Stimulated activated CD8-positive, alpha-beta memory T cell treated with anti-CD3 and anti-CD28 coated beads, Interleukin-4, amount 100 ng/mL, for 1 hour (primary cell): ENCODE measurements at places on chromosomes 7 and 10.

GRCh38 chr10:3119796-3120459 lies 52.6 kb downstream of the PFKP start:
- no peak for DNase-seq

DNA sequence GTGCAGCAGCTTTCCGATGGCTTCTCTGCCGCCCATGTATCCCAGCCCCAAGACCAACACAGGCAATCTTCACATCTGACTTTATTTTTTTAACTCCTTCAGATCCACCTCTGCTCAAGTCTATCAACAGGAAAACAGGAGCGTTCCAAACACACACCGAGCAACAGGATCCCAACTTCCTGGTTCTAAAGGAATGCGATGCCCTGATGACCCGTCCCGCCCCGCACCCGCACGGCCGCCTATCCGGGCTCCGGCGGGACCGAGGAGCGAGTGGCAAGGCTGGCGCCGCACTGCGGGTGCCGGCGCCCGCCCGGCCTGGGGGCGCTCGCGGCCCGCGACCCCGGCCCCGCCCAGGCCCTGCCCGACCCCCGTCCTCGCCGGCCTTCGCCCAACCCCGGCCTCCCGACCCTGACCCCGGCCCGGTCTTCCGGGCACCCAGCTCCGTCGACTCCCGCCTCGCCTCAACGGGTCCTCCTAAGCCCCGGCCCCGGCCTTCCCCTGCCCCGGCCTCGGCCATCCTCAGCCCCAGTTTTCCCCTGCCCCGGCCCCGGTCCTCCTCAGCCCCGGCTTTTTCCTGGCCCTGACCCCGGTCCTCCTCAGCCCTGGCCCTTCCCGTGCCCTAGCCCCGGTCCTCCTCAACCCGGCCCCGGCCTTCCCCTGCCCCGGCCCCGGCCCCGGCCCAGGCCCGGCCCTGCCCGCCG lies 730 bp downstream of the LARP4B start:
- DNase-seq, result no peak

GRCh38 chr7:149780636-149781419 lies 7.4 kb upstream of the ZNF467 start:
- no peak for DNase-seq

DNA sequence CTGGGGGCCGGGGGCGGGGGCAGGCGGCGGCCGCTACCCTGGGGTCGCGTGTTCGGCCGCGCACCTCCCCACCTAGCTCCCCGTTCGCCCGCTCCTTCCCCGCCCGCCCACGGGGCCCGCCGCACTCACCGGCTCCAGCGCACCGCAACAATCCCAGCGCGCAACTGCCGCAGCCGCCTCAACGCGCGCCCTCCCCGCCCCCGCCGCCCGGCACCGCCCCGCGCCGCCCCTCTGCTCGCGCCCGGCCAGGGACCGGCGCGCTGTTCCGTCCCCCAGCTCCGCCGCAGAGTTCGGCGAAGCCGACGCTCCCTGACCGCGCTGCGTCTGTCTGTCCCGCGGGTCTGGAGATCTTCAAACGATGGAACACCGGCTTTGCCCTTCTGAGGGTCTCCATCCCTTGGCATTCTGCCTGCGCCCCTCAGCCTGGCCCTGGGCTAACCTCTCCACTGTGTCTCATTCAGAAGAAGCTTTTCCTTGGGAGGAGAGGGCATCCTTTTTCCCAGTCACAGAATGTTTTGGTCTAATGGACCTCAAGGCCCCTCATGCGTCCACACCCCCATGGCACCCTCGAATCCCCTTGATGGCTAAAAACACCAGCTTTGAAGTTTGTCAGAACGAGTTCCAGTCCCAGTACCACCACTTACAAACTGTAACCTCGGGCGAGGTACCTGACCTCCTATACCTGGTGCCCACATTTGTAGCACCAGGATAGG lies at the start of gene NT5C2:
NT5C2 (minus strand) TSS at position 166 of the 713 bp plus-strand sequence. CDS start 18,314 bp downstream, outside the sequence.
- DNase-seq, result peak; percentile 50

- DNase-seq, result no peak
Measured at GRCh38 chr10:119256030-119256429, 48.7 kb downstream of the GRK5 start.

- DNase-seq, result no peak
Measured at GRCh38 chr7:107833684-107834106, 30.7 kb upstream of the SLC26A3 start.

- DNase-seq, result no peak
Measured at GRCh38 chr10:89655722-89656121, 10.7 kb upstream of the PANK1 start.

DNA sequence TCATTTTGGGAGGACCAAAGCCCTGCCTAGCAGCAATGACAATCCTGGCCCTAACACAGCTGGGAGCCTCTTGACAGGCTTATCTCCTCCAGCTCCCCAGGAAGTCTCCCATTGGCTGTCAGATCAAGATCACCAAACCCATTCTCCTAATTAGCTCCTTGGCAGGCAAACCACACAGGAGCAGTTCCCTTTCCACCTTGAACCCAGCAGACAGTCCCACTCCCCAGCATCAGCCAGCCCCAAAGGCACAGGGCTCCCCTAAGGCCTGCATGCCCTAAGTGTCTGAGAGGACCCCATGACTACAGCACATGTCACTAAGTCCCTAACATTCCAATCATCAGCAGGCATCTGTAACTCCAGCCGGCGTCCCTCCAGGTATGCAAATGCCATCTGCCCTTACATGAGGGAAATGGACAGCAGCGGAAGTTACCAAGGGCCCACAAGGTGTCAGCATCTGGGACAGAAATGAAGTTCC lies 348.5 kb downstream of the KCNMA1 start:
- no peak for DNase-seq

DNA sequence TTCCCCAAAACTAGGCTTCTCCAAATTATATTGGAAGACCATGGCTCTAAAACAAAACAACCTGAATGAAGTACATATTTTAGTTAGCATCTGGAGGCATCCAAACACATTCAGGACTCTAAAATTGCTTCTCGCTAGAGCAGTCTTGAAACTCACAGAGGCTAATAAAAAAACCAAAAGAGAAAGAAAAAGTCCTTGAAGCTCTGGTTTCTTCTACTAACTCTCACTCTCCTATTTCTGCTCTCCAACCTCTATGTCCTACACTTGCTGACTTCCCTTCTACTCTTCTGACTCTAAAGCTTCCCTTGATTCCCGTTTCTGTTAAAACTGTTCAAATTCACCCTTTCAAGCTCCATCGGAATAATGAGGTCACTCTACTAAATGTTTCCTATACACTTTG lies 370.7 kb upstream of the HPS1 start:
- DNase-seq, result no peak

- no peak for DNase-seq
Measured at GRCh38 chr10:125355657-125356056, 195.3 kb upstream of the CTBP2 start.

GRCh38 chr10:80454513-80455460 lies 677 bp downstream of the TSPAN14 start:
- DNase-seq, result no peak

- no peak for DNase-seq
Measured at GRCh38 chr10:78533098-78533497, 499.4 kb downstream of the RPS24 start.

- DNase-seq, result no peak
Measured at GRCh38 chr7:51224811-51225595, 91.6 kb downstream of the COBL start.

DNA sequence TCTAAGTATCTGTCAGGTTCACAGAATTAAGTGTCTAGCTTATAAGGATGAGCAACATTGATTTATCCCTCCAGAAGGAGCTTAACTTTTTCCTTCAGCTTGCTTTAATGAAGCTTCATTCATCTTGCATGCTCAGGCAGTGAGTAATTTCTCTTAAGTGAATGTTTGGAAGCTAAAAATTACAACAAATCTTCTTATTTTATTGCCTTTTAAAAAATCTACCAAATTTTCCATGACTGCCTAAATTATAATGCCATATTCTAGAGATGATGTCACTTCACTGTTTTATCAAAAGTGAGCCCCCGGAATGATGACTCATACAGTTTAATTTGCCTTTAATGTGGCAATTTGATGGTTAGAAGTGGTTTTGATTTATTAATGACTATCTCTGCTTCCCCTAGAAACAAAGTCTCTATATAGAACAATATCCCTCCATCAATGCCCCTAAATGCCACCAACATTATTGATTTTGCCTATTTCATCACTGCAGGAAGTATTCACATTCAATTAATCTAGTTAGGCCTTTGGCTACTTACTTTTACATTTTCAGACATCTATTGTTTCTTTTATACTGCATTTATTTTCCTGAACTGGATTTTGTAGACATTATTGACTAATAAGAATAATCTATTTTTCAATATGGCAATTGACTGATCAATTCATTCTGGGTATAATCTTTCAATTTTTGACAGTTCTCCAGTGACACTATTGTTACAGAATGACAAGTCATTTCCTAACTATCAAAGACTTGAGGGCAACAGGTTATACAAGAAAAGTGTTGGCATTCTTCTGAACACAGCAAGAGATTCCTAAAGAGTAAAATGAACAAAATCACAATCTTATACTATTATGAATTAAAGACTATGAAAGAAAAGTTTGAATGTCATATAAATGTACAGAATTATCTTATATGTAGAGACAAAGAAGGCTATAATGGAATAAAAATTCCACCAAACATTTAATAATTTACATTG lies 139.3 kb upstream of the ODAD2 start:
- DNase-seq, result no peak

GRCh38 chr7:45106-46090 lies 147.0 kb upstream of the FAM20C start:
- DNase-seq, result no peak

GRCh38 chr7:138934861-138935260 lies 46.3 kb downstream of the KIAA1549 start:
- no peak for DNase-seq

DNA sequence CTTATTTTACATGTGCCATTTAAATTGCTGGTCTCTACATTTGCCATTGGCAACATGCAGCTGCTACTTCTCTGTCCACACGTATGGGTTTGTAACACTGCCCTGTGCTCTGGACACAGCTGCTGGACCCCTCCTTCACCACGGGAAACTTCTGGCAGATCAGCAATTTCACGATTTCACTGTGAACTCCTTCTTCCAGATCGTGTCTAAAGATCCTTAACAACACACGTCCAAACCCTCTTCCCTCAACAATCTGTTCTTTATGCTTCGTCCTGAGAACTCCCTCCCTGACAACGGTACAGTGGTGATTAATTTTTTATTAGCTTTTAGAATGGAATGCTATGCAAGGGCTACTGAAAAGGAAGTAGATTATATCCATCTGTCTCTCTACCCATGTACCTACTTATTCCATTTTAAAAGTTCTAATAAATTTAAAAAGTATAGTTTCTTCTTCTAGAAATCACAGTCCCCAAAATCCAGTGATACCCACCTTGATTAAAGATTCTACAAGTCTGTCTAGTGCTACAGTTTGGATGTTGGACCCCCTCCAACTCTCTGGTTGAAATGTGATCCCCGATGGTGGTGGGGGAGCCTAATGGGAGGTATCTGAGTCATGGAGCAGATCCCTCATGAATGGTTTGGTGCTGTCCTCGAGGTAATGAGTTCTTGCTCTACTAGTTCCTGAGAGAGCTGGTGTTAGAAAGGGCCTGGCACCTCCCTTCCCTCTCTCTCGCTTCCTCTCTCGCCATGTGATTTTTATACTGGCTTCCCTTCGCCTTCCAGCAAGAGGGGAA lies 81.0 kb downstream of the KIAA1549 start:
- DNase-seq, result no peak

GRCh38 chr10:77041636-77042258 lies 595.9 kb downstream of the KCNMA1 start:
- no peak for DNase-seq

DNA sequence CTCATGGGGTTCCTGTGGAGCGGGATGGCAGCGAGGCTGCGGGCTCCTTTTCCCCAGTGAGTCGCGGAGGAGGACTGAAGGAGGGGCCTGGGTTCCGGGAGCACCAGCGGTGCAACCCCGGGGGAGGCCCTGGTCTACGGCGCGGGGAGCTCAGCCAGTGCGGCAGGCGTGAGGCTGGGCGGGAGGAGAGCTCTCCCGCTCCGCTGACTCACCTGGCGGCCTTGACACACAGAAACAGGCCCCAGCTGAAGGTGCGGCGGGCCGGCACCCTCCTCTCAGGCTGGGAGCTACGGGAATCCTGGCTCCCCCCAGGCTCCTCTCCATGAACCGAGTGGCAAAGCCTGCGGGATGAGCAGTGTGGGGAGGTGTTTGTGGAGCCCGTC lies 6.8 kb upstream of the NOM1 start:
- DNase-seq, result no peak

- no peak for DNase-seq
Measured at GRCh38 chr7:39656415-39656814, 33.0 kb downstream of the RALA start.

DNA sequence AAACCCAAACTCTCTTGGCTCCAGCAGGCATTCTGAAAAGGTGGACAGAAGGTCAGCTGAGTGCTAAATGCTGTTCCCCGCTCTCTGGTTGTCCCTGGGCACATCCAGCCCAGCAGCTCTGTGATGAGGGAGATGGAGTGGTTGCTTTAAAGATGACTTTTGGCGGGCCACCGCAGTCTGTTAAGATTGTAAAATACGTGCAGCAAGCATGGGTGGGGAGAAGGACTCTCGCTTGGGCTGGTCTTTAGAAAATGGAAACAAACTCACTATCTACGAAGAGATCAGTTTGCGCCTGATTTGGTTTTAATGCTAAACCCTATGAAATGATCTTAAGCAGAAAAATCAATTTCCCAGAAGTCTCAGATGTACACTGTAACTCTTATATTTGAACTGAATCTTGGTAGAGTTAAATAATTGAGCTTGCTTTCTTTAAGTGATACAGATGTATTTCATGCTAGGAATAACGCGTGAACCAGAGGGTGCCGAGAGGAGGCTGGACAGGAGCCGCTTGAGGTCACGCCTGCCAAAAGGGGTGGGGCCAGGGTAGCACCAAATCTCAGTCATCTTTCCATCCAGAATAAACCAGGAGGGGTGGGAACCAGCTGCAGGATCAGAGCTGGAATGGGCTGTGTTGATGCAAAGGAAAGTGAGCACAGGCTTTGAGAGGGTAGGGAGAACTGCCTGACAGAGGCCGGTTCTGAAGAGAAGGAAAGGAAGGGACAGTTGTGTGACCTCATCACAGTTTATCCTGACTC lies 170.2 kb upstream of the MKI67 start:
- DNase-seq, result no peak

GRCh38 chr10:7449063-7449695 lies 38.3 kb upstream of the SFMBT2 start:
- no peak for DNase-seq

DNA sequence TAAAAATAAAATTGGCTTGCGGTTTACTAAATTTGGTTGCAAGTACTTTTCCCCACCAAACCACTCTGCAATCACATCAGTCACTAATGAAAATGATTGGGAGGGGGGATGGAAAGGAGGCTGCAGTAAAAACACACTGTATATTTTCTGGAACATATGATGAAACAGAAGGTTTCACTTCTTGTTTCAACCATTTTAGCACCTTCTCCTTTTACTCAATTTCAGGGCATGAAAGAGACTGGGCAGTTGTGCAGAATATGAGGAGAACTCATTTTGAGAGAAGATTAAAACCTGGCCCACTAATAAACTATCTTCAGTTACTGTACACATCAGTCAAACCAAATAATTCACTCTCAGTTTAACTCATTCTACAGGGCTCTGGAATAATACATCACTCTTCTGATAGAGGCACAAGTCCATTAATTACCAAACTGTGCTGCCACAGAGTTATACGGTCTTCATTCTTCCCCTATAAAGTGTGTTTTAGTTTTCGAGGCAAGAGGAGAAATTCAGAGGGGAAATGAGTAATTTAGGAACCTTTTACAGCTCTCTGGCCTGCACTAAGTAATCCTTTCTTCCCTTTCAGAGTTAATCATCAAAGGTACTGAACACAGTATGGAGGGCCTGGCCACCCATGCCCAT lies 25.5 kb downstream of the JAZF1 start:
- no peak for DNase-seq
